Left ventricle myocardium superior (tissue), 1 donor: ENCODE measurements at places on chromosomes 5 and 9. TPM values are rescaled to one million over a fixed set of nuclear protein-coding genes. Genes with fewer than 3 reads are reported as not detected.

DNA sequence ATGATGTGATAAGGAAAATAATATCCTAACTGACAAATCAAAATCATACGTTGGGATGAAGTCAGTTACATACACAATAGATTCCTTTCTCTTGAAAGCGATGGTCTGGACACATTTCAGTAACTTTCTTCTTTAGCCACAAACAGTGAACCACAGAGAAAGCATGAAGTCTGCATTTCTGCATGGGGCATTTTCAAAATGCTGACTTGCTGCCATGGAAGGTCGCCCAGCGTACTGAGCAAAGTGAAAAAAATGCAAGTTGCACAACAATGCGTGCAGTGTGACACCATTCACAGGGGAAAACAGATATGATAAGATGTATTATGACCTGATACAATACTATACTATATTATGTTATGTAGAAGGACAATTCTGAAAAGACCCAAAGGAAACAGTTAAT lies 146.3 kb downstream of the SNX18 start:
- peak; percentile 35 for DNase-seq

DNA sequence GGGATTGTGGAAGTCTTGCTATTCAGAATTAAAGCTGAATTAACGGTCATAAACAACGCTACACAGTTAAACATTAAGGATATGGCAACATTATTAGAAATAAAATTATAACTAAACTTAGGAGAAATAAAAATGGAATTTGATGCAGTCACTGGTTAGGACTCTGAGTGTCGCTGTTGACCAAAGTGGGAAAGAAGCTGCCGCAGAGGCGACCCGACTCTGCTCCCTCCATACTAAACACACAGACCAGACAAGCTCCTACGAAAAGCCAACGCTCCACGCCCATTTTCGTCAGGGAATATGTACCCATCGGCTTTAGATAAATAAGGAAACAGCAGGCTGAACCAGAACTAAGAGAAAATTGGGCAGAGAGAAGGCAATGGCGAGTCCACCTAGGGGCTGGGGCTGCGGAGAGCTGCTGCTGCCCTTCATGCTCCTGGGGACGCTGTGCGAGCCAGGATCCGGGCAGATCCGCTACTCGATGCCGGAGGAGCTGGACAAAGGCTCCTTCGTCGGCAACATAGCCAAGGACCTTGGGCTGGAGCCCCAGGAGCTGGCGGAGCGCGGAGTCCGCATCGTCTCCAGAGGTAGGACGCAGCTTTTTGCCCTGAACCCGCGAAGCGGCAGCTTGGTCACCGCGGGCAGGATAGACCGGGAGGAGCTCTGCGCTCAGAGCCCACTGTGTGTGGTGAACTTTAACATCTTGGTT lies at the start of gene PCDHGA5:
Gene PCDHGA5, plus strand, starts transcription at position 211 of the 709 bp plus-strand sequence. Its CDS starts 169 bp downstream, at position 380.
- DNase-seq: peak; percentile 35

DNA sequence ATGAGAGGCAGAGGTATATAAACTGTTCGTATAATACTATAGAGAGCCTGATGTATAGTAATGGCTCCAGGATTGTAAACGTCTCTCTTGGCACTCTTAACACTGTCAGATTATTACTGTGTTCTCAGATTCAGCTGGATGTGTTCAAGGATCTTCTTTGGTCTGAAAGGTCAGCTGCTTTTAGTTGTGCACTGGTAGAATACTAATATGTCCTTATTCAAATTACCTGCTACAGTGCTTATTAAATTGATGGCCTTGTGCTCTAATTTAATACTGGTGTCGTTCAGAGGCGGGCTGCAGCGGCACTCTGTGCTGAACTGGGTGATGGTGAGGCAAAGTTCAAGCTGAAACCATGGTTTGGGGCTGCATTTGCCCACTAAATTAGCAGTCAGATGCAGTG lies 216.7 kb upstream of the ARRDC3 start:
- DNase-seq: no peak

GRCh38 chr9:105511446-105511845 lies 46.5 kb upstream of the FKTN start:
- no peak for DNase-seq

The NUTM2F gene
- total RNA-seq: not detected

- no peak for DNase-seq
These were observed 533.4 kb downstream of the PDE4D start for GRCh38 chr5:59360130-59360555.

- no peak for DNase-seq
These were observed 23.1 kb upstream of the MVB12B start for GRCh38 chr9:126303488-126303887.

- DNase-seq: no peak
These were observed 91.3 kb upstream of the APC start for GRCh38 chr5:112646139-112646936.

GRCh38 chr9:71191708-71192107 lies 70.3 kb upstream of the TRPM3 start:
- DNase-seq: no peak

The ARSK gene
- total RNA-seq: 4.6 TPM

DNA sequence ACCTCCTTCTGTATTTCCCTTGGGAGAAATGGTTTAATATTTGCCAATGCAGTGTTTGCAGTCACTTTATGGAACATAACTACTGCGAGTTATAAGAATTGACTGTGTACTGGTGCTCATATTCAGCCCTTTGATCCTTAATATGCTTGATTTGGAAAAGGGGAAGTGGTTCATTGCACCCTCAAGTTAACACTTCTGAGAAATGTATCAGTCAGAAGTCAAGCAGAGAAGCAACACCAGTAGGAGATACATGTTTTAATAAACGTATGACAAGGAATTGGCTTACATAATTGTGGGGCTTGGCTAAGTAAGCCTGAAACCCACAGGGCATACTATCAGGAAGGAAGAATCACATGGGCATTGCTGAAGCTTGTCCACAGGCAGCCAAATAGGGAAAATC lies 131.0 kb upstream of the SPRY4 start:
- no peak for DNase-seq

GRCh38 chr5:123000731-123001130 lies 35.8 kb downstream of the PPIC start:
- DNase-seq: no peak

- no peak for DNase-seq
These were observed 10.8 kb downstream of the FBXO38 start for GRCh38 chr5:148394587-148395019.
